ENCODE measurements at places on chromosomes 3 and 15. TPM values are rescaled to one million over a fixed set of nuclear protein-coding genes. Genes with fewer than 3 reads are reported as not detected.

CLDN18 gene
- total RNA-seq = not detected

PIGZ gene
- total RNA-seq = 2.4 TPM

ONECUT1 gene
- not detected for total RNA-seq

ANKRD34C gene
- not detected for total RNA-seq

THUMPD3 gene
- 36.7 TPM for total RNA-seq

LTK gene
- under 0.01 TPM for total RNA-seq

PLCH1 gene
- 0.09 TPM for total RNA-seq

PLA2G4E gene
- total RNA-seq = not detected

All from endothelial cell of coronary artery (primary cell).